ENCODE measurements at places on chromosomes 13 and 19. TPM values are rescaled to one million over a fixed set of nuclear protein-coding genes. Genes with fewer than 3 reads are reported as not detected.

The LILRB3 gene
- 0.73 TPM for total RNA-seq

The CALR3 gene
- 0.91 TPM for total RNA-seq

The KCTD12 gene
- total RNA-seq = 111 TPM

The ARHGAP33 gene
- total RNA-seq = 13.2 TPM

The DLEU7 gene
- total RNA-seq = 0.09 TPM

The CNOT3 gene
- 22.8 TPM for total RNA-seq

The SERTAD1 gene
- 15.9 TPM for total RNA-seq

The DIAPH3 gene
- 2.4 TPM for total RNA-seq

DNA sequence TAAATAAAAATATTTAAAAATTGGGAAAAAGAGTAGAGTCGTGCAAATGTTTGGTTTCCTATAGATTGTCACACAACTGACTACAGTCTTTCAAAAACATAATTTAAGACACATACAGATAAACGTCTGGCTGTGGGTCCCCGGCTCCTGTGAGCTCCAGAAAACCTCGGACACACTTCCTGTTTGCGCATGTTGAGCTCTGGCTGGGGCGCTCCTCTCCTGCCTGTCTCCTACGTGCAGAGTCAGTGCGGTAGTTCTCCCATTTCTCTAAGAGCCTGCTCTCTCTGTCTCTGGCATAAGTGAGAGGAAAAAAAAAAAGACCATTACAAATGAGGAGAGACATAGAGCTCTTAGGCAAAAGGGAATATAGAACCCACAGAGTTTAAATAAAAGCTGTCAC is 128.2 kb upstream of the OBI1 start:
- H3K27me3 ChIP-seq = no peaks in the 10 kb centered on the region
- no peak overlapping the region for H3K27ac ChIP-seq
- no peak for DNase-seq
- H3K4me1 ChIP-seq = no peaks in the 10 kb centered on the region
- H3K4me3 ChIP-seq = no peak overlapping the region
- H3K36me3 ChIP-seq = no peaks in the 10 kb centered on the region

- no peaks in the 10 kb centered on the region for H3K27me3 ChIP-seq
- no peaks in the 10 kb centered on the region for H3K4me1 ChIP-seq
- H3K4me3 ChIP-seq = no peak overlapping the region
These were observed 123.6 kb downstream of the UQCRFS1 start for GRCh38 chr19:29089315-29089870.

DNA sequence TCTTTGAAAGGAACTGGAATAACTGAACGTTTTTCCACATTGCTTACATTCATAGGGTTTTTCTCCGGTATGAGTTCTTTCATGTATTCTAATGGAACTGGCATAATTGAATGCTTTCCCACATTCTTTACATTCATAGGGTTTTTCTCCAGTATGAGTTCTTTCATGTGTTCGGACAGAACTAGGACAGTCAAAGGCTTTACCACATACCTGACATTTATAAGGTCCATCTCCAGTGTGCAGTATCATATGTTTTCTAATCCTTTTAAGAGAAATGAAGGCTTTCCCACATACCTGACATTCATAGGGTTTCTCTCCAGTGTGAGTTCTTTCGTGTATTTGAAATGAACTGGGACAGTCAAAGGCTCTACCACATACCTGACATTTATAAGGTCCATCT is 24.7 kb downstream of the ZNF564 start:
- H3K4me3 ChIP-seq = no peak overlapping the region
- no peaks in the 10 kb centered on the region for H3K4me1 ChIP-seq
- no peak for DNase-seq
- no peaks in the 10 kb centered on the region for H3K27me3 ChIP-seq

DNA sequence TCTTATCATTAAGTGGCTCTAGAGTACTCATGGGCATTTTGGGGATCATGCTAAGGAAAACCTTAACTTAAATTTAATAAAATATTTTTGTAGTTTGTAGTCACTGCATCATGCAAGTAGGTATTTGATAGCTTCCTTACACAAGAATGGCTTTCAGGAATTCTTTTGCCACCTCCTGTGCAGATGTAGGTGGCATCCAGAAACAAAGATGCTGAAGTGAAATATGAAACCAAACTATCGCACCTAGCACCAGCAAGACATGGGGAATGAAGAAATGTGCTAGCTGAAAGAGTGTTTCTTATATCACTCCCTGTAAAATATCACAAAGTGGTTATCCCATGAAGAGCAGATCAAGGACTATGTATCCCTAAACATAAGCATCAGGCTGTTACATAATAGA is 924.5 kb upstream of the PRR20A start:
- no peaks in the 10 kb centered on the region for H3K4me1 ChIP-seq
- H3K4me3 ChIP-seq = no peak overlapping the region
- H3K36me3 ChIP-seq = no peaks in the 10 kb centered on the region
- no peaks in the 10 kb centered on the region for H3K27me3 ChIP-seq
- H3K27ac ChIP-seq = no peak overlapping the region
- DNase-seq = no peak

DNA sequence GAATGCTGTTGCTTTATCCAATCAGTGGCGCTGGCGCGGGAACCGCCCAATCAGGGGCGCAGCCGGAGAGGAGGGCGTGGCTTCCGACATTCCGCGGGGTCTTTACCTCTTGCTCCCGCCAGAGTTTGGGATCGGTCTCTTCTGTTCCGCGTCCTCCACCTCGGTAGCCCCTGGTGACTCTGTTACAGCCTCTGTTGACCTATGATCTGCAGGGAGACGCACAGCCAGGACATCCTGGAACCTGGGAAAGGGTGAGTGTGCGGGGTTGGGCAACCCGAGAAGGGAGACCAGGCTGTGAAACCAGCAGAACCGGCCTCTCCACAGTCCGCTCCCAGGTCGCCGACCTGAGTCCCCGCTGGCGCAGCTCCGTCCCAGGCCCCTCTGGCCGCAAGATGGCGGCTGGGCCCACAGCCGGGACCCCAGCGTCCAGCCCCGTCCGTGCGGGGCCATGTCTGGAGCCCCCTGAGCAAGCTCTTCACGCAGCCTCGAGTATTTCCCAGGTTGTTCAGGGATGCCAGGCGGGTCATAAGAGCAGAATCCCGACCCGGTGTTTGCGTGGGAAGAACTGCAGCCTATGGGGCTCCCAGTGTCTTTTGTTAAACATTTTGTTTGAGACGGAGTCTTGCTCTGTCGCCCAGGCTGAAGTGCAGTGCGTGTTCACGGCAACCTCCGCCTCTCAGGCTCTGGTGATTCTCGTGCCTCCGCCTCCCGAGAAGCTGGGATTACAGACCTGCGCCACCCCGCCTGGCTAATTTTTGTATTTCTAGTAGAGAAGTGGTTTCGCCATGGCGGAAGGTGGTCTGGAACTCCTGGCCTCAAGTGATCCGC is 4.4 kb upstream of the ZNF681 start:
- peak overlapping the region; percentile 59 for H3K4me3 ChIP-seq
- peak; percentile 89 for DNase-seq
- no peaks in the 10 kb centered on the region for H3K36me3 ChIP-seq
- H3K4me1 ChIP-seq = no peaks in the 10 kb centered on the region
- H3K27ac ChIP-seq = peak overlapping the region; percentile 68
- H3K27me3 ChIP-seq = no peaks in the 10 kb centered on the region

GRCh38 chr13:44040070-44040817 is 160.5 kb downstream of the LACC1 start:
- H3K27ac ChIP-seq = no peak overlapping the region
- H3K4me1 ChIP-seq = no peaks in the 10 kb centered on the region
- no peak for DNase-seq
- no peaks in the 10 kb centered on the region for H3K27me3 ChIP-seq
- no peak overlapping the region for H3K4me3 ChIP-seq

- peak within 1 kb of the TSS; percentile 75 for H3K4me3 ChIP-seq
- no peaks in the 10 kb centered on the region for H3K27me3 ChIP-seq
- H3K27ac ChIP-seq = peak within 1 kb of the TSS; percentile 90
- H3K4me1 ChIP-seq = peaks cover 6% of the 10 kb centered on the region
- peak; percentile 66 for DNase-seq
- H3K36me3 ChIP-seq = no peaks in the 10 kb centered on the region
These were observed at the start of gene ETHE1 for GRCh38 chr19:43526884-43527859. TSS of gene ETHE1 (minus strand) at chr19:43527201. CDS start at chr19:43527177, 24 bp downstream.

- peak within 1 kb of the TSS; percentile 70 for H3K4me3 ChIP-seq
- peak within 1 kb of the TSS; percentile 74 for H3K27ac ChIP-seq
- no peaks in the 10 kb centered on the region for H3K36me3 ChIP-seq
- peaks cover 4% of the 10 kb centered on the region for H3K4me1 ChIP-seq
These were observed at the start of gene ZNF415 for GRCh38 chr19:53132141-53132991. TSS of gene ZNF415 (minus strand) at chr19:53132910. CDS start at chr19:53122676, 10,234 bp downstream.

DNA sequence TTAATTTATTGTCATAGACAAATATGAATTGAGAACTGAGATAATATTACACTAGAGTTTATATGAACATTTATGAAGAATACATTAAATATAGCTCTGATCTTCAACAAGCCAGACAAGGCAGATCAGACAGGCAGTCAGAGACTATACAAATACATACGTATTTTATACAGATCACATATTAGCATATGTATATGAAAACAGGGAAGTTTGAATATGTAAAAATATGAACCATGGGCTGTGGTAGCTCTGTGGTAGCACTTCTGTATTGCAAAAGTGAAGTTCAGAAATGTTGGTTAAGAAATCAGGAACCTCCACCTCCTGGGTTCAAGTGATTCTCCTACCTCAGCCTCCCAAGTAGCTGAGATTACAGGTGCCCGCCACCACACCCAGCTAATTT is 20.7 kb downstream of the GPR180 start:
- no peaks in the 10 kb centered on the region for H3K4me1 ChIP-seq
- H3K4me3 ChIP-seq = no peak overlapping the region
- H3K27ac ChIP-seq = no peak overlapping the region
- H3K36me3 ChIP-seq = no peaks in the 10 kb centered on the region
- H3K27me3 ChIP-seq = no peaks in the 10 kb centered on the region

- no peak overlapping the region for H3K4me3 ChIP-seq
- peaks cover 30% of the 10 kb centered on the region for H3K4me1 ChIP-seq
- no peaks in the 10 kb centered on the region for H3K27me3 ChIP-seq
- no peak for DNase-seq
These were observed 88.9 kb downstream of the KDM4B start for GRCh38 chr19:5057860-5058259.

DNA sequence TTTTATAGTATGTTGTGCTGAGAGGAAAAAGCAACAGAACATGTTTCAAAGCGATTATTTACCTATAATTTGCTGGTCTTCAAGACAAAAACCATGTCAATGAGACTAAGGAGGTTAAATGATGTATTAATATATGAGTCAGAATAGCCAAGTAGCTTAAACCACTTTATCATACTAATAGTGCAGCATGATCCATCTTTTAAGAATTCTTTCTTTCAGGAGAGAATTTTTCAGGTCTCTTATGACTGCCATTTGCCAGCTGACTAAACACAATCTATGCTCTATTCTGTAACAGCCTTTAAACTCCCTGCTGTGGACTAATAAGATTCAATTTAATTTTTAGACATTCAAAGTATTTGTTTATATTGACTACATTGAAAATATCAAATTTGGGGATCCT is 93.7 kb downstream of the TRPC4 start:
- H3K4me1 ChIP-seq = no peaks in the 10 kb centered on the region
- no peak overlapping the region for H3K4me3 ChIP-seq
- DNase-seq = no peak
- H3K36me3 ChIP-seq = no peaks in the 10 kb centered on the region
- H3K27ac ChIP-seq = no peak overlapping the region
- H3K27me3 ChIP-seq = no peaks in the 10 kb centered on the region

- no peaks in the 10 kb centered on the region for H3K27me3 ChIP-seq
- DNase-seq = no peak
- no peak overlapping the region for H3K27ac ChIP-seq
- H3K36me3 ChIP-seq = no peaks in the 10 kb centered on the region
- no peaks in the 10 kb centered on the region for H3K4me1 ChIP-seq
These were observed 1510.3 kb downstream of the PCDH9 start for GRCh38 chr13:65719831-65720230.

GRCh38 chr13:29111446-29111845 is 291.3 kb downstream of the MTUS2 start:
- no peaks in the 10 kb centered on the region for H3K27me3 ChIP-seq
- no peaks in the 10 kb centered on the region for H3K36me3 ChIP-seq
- DNase-seq = no peak
- no peaks in the 10 kb centered on the region for H3K4me1 ChIP-seq
- H3K4me3 ChIP-seq = no peak overlapping the region
- H3K27ac ChIP-seq = no peak overlapping the region

GRCh38 chr13:89827552-89827951 is 1519.9 kb upstream of the MIR17HG start:
- H3K27ac ChIP-seq = no peak overlapping the region
- H3K36me3 ChIP-seq = no peaks in the 10 kb centered on the region
- H3K4me3 ChIP-seq = no peak overlapping the region

- no peaks in the 10 kb centered on the region for H3K36me3 ChIP-seq
- DNase-seq = no peak
- H3K4me1 ChIP-seq = peaks cover 6% of the 10 kb centered on the region
- no peaks in the 10 kb centered on the region for H3K27me3 ChIP-seq
- no peak overlapping the region for H3K4me3 ChIP-seq
- no peak overlapping the region for H3K27ac ChIP-seq
These were observed 3.5 kb upstream of the OBI1 start for GRCh38 chr13:78662467-78662866.

DNA sequence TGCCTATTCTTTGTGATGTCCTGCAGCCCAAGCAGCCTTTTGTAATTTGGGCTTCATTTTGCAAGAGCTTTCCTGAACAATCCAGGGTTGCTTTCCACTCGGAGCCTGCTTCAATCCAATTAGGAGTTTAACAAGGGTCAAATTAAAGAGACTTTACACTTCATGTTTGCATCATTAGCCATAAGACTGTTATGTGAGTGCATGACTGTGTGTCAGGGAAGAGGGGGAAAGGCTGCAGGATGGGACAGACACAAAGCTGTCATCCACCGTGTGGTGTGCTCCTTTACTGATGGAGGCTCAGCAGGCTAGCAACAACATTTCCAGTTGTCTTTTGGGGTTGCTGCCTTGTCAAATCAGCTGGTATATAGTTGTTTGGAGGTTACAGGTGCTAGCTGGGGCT is 23.7 kb upstream of the MAB21L1 start:
- no peak overlapping the region for H3K4me3 ChIP-seq
- H3K36me3 ChIP-seq = no peaks in the 10 kb centered on the region
- DNase-seq = no peak
- no peak overlapping the region for H3K27ac ChIP-seq

DNA sequence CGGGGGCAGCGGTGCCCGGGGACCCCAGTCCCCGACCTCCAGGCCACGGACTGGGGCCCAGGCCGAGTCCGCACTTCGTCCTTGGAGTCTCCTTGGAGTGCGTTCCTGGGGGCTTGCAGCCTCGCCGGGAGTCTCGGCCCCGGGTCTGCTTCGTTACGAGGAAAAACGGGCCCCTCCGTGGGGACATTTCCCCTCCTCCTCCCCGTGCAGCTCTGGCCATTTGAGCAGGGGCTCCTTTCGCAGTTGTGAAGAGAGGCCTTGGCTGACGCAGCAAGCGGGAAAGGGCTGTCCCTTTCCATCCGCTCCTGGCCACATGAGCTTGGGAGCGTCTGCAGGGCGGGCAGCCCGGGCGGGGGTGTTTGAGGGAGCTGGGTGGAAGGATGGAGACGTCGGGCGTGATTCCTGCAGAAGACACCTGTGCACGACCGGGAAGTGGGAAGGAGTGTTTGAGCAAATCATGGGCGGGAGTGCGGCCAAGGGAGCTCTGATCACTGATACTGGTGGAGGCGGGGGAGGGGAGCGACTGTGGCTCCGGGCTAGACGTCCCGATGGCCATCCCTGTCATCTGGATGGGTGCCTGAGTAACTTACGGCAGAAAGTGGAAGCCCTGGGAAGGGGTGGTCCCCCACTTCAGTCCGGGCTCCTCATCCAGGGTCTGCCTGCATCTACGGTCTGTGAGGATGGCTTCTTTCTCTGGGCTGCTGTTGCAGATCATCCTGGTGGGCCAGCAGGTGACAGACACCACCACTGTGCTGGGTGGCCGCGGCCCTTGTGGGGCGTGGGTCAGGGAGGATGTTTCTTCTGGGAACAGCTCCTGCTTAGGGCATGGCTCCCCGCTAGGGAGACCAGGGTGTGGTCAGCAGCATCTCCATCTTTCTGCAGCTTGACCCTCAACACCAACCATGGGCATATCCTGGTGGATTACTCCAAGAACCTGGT is 736 bp downstream of the GPI start:
- H3K4me1 ChIP-seq = no peaks in the 10 kb centered on the region
- peak; percentile 50 for DNase-seq
- peak overlapping the region; percentile 66 for H3K27ac ChIP-seq
